Mesendoderm (in vitro differentiated cells): ENCODE measurements at places on chromosomes 4 and X.

- peak; percentile 59 for DNase-seq
These were observed 41.3 kb upstream of the ATP6AP2 start for GRCh38 chrX:40539214-40540142.

- DNase-seq = peak; percentile 90
These were observed 133.6 kb upstream of the GIMD1 start for GRCh38 chr4:106502106-106502699.

GRCh38 chr4:125369098-125369497 is 54.3 kb downstream of the FAT4 start:
- DNase-seq = no peak

- DNase-seq = peak; percentile 68
These were observed 16.9 kb upstream of the CEP135 start for GRCh38 chr4:55931833-55932232.

DNA sequence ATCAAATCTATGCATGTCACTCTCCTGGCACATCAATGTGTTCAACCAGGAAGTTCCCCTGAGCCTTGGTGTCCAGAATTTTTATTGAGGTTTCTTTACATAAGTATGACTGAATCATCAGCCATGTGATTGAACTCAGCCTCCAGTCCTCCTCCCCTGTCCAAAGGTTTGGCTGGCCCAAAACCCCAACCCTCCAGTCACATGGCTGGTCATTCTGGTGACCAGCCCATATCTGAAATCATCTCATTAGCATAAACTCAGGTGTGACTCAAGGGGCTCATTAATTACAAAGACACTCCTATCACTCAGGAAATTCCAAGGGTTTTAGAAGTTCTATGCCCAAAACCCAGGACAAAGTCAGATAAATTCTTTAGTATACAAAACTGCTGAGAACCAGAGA is 20.6 kb upstream of the SUPT20HL2 start:
- DNase-seq = no peak

DNA sequence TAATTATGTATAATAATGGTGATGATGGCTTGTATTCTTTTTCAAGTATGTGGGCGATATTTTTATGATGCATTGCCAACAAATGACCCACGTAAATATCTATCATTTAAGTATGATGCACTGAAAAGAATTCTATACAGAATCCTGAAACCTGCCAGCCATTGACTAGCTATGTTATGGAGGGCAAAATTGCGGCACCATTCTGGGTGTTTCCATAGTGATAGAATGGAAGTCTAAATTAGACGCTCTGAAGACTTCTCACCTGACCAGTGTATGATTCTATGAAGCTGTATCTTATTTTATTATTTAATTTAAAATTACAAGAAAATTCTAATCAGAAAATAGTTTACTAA is 677 bp upstream of the CENPC start:
- no peak for DNase-seq

GRCh38 chrX:805103-805670 is 174.6 kb downstream of the SHOX start:
- no peak for DNase-seq

GRCh38 chr4:128854433-128854832 is 44.9 kb downstream of the JADE1 start:
- no peak for DNase-seq

- DNase-seq = no peak
These were observed 179.5 kb upstream of the GATB start for GRCh38 chr4:151940291-151940690.

GRCh38 chr4:128322986-128323385 is 35.4 kb upstream of the PGRMC2 start:
- peak; percentile 96 for DNase-seq

DNA sequence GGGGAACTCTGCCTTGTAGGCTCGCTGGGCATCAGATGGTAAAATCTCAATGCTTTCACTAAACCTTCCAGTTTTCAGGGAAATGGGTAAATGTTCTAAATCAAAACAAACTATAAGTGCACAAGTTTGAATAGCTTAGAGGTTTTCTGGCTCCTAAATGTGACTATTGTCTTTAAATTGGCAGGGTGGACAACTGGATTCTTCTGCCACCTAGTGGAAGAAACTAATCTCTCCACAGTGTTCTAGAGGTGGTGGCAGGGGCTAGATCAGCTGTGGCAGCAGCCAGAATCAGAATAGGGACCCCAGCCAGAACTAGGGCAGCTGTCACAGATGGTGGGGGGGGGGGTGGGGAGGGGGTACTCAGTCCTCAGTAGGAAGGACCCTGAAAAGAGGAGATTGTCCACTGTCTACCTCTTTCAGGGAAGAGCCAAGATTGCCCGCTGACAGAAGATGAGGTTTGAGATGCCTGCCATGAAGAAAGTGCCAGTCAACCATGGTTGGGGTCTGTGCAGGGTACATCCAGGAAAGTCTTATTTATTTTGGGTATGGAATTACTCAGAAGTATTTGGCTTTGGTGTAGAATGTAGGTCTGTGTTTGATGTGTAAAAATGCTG is 201.4 kb downstream of the CCNG2 start:
- peak; percentile 42 for DNase-seq

GRCh38 chrX:115562480-115562847 is 1.5 kb downstream of the PLS3 start:
- DNase-seq = peak; percentile 59
